ENCODE measurements at places on chromosomes 5 and 9.
A peak's percentile ranks its signal among the peaks of the same experiment; 100 is the strongest.

GRCh38 chr9:72661401-72662135, 140.2 kb downstream of the TMC1 start:
- DNase-seq, result peak; percentile 90

DNA sequence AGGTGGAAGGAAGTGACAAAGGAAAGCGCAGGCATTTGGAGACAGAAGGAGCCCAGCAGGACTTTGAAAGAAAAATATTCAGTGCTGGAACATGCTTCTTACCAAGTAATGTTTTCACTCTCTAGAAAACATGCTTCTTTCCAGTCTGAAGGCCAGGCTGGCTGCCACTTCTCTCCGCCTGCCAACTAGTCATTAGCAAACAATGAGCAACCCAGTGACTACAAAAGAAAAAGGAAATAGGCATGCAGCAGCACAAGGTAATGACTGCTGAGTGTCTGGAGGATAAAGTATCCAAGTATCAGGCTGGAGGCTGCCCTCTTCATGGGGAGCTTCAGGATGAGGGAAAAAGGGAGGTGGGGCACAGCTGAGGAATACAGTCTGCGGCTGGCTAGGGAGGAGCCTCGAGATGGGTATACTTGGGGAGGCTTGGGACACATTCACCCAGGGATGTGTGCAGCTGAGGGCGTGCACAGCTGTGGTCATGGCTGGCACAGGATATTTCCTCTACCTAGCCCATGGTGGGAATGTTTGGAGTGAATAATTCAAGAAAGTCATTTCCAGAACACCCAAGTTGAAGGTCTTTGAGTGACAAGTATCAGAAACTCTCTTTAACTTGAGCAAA, 161.5 kb upstream of the KIF2A start:
- DNase-seq, result peak; percentile 41

GRCh38 chr9:69923972-69924371, 103.4 kb downstream of the CFAP95 start:
- no peak for DNase-seq

DNA sequence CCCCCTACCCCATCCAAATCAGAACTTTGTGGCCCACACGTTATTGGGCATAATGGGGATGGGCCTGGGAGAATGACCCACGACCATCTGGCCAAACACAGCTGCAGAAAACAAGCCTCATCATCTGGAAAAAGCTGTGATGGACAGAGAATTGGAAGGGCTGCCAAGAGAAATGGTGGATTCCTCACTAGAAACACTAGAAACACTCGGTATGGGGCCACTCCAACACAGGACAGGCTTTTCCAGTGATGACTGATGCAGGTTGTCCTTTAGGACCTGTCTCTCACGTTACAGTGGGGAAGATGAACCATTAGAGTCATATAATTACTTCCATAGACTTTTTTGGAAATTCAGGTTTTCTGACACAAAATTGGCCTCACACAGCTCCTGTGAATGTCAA, 172.4 kb upstream of the TARS1 start:
- no peak for DNase-seq

GRCh38 chr5:95717439-95717838, 13.7 kb upstream of the RHOBTB3 start:
- no peak for DNase-seq

DNA sequence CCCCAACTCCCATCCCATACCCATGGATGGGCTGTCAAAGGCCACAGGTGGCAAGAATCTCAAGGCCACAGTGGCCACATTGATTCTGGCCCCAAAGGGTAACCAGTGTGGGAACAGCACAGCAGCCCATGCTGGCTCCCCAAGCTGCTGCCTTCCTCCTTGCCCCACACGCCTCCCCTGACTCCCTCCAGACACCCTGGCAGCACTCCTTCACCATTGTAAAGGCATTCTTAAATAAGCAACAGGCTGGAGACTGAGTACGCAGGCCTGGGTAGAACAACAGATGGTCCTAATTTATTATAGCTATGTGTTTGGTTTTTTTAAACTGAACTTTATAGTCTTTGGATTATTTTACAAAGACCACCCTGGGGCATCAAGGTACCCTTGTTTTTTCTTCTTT, 158.8 kb downstream of the TSSK1B start:
- DNase-seq, result no peak

GRCh38 chr5:90071066-90071465, 338.5 kb downstream of the CETN3 start:
- DNase-seq, result peak; percentile 18

DNA sequence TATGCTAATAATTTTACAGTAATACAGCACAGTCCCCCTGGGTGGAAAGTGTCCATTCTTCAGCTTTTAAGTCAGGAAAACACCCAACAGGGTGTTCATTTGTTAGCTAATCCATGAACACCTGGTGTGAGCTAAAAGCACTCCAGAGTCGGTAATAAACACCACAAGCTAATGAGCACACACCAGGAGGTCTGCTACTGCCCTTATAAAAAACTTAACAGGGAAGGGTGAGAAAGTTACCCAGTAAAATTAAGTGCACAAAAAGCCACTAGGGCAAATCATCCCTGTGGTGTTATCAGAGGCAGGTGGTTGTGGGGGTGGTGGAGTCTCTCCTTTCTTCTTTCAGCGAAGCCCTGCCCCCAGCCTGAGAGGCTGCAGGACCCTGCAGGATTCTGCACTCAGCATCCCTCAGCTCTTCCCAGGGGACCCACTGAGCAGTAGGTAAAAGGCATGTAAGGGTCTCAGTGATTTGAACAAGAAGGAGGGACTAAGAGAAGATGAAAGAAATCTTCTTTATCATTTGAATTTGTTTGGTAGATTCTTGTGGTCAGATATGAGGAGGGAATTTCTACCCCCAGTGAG, 14.4 kb downstream of the GDNF start:
- no peak for DNase-seq

DNA sequence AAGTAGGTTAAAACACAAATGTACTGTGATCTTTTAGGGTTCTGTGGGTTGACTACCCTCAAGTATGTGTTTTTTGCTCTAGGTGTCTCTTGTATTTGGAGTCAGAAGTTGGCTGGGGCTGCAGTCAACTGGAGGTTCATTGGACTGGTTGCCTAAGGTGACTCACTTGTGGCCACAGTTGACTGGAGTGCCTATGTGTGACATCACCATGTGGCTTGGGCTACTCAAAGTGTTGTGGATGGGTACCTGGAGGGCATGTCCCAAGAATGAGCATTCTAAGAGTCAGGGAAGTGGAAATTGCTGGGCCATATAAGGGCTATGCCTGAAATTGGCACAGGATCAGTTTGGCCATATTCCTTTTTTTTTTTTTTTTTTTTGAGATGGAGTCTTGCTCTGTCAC, 27.4 kb downstream of the SNX30 start:
- peak; percentile 48 for DNase-seq

DNA sequence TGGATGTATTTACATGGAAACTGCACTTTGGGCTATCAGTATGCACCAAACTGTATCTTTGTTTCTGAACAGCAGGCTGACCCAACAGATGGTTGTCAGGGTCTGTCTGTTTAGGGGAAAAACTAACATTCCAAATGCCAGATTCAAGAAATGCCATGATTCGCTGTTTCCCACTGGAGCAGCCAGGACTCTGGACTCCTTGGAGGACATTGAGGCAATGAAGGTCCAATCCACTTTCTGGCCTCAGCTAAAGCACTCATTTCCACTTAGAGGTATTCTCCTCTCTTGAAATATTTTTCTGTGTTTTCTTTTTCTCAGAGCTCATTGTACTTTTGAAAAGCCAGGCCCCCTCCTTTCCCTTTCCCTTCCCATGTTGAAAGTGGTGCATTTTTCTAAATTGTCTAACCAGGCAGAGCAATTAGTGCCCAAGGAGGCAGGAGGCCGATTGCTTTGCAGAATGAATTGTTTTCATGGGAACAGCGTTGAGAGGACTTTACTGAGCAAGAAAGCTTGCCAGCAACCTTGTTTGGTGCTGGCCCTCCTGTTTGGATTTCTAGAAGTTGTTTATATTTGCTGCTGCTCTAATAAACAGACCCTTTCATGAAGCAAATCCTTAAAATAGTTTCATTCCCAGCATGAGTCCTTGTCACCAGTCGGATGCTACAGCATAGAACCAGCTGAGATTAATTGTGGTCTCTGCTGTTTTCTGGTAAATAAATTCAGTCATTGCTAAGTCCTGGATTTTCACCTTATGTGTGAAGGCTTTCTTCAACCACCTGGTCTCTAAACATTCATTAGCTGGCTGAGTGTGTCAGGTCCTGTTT, 132.8 kb upstream of the TAF11L2 start:
- DNase-seq, result no peak

- no peak for DNase-seq
Measured at GRCh38 chr5:96455789-96456188, 22.7 kb upstream of the PCSK1 start.

- DNase-seq, result no peak
Measured at GRCh38 chr9:27599870-27600238, 26.6 kb upstream of the C9orf72 start.

GRCh38 chr5:109619606-109620005, 70.1 kb upstream of the MAN2A1 start:
- no peak for DNase-seq

DNA sequence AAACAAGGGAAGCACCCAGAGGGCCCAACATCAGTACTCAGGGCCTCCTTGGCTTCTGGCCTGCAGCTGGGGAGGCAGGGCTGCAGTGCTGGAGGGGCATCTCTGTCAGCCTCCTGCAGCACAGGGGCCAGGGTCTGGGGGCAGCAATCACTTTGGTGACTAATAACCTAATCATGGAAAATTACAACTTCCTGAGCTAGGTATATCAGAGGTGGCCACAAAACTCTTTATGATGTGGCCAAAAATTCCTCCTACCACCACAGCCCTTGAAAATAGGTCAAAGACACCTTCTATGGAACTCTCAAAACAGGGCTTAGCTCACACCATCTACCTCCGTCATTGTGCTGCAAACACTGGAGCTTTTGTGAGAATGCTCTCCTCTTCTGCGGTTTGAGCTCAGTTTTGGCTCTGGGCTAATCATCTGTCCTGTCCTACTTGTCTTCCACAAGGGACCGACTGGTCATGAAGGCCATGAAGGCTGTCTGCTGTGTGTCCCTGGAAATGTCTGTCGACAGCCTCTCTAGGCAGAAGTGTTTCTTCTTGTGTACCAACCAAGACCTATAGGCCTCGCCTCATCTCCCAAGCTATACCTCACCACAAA, 28.6 kb downstream of the CSF2 start:
- DNase-seq, result peak; percentile 75

DNA sequence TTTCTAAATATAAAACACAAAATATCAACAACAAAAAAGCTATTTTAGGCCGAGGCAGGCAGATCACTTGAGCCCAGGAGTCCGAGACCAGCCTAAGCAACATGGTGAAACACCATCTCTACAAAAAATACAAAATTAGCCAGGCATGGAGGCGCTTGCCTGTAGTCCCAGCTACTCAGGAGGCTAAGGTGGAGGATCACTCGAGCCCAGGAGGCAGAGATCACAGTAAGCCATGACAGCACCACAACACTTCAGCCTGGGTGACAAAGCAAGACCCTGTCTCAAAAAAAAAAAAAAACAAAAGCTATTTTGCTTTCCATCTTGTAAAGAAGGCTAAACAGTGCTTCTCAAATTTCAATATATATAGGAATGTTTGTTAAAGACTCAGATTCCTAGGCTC, 11.3 kb downstream of the C5orf15 start:
- DNase-seq, result no peak

DNA sequence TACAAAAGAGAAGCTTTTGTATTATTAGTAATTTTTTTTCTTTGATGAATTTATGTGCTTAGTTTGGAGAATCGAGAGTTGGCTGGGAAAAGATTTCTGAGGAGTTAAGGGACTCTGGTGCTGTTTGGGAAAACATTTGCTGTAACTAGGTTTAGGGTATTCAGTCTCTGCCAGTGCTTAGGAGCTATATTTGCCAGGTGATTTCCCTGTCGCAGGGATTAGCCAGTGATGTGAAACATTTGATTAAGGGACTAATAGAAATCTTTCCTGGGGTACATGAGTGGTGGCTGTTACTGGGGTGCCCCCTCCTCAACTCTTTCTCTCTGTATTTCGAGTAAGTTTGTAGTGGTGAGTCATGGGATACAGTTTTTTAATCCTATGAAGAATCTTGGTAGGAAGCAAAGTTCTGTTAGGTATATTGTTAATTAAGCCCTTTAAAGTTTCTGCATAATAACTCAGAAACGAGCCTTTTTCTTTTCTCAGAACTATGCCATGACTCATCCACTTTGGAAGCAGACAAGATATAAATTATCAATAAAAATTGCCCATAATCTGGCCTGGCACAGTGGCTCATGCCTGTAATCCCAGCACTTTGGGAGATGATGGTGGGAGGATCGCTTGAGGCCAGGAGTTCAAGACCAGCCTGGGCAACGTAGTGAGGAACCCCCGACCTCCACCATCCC, 18.6 kb downstream of the RGMB start:
- DNase-seq, result no peak

- DNase-seq, result no peak
Measured at GRCh38 chr9:72734631-72735030, 213.2 kb downstream of the TMC1 start.

GRCh38 chr9:112176524-112176923, 1.4 kb upstream of the SUSD1 start:
- no peak for DNase-seq

GRCh38 chr5:102863764-102864560, 108.9 kb downstream of the PAM start:
- no peak for DNase-seq

DNA sequence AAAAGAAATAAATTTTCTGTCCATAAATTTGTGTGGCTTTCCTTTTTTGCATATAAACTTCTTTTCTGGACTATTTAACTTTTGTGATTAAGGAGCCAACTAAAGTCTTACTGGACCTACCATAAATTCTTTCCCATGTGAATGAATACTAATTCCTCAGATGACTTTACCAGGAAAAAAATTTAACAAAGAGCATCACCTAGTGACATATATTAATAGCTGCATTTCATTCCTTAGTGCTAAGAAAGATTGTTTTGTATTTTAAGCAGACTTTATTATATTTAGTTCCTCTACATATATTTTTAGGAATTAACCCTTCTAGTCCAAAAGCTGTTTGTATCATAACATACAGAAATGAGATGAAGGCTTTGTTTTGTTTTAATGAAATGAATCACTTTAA, 64.4 kb downstream of the C9orf85 start:
- DNase-seq, result no peak

DNA sequence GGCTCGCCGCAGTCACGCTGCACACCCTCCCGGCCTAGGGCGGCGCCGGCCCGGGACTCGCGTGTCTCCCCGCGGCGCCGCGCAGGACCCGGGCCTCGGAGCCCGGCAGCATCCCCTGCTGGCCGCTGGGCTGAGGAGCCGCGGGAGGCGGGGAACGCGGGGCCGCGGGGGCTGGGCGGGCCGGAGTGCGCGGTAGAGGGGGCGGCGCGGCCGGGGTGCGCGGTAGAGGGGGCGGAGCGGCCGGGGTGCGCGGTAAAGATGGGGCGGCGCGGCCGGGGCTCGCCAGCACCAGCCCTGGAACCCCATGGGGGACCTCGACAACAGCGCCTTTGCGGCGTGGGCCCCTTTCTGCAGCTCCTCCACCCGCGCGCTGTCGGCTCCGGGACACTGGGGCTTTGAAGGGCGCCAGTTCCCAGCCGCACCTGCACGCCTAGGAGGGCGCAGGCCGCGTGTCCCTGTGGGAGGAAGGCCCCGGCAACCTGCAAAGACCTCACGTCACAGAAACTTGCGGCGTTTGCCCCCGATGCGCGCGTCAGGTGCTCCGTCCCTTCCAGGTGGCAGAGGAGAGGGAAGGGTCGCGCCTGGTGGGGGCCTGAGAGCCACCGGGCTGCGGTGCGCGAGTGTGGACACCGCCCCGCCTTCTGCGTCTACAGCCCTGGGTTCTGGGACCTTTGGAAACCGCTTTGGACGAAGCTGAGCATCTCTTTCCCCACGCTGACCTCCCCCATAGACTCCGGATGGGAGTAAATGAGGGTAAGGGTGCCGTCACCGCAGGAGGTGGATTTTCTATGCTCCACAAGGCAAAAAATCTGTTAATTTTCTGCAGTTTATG, 49.6 kb downstream of the NSUN2 start:
- no peak for DNase-seq
